ENCODE measurements at places on chromosomes 1 and 21. TPM values are rescaled to one million over a fixed set of nuclear protein-coding genes. Genes with fewer than 3 reads are reported as not detected.

- DNase-seq: no peak
- H3K27ac ChIP-seq: no peak overlapping the region
- H3K4me1 ChIP-seq: no peaks in the 10 kb centered on the region
- no peaks in the 10 kb centered on the region for H3K27me3 ChIP-seq
Measured at GRCh38 chr1:70542030-70542429, 131.0 kb downstream of the CTH start.

DNA sequence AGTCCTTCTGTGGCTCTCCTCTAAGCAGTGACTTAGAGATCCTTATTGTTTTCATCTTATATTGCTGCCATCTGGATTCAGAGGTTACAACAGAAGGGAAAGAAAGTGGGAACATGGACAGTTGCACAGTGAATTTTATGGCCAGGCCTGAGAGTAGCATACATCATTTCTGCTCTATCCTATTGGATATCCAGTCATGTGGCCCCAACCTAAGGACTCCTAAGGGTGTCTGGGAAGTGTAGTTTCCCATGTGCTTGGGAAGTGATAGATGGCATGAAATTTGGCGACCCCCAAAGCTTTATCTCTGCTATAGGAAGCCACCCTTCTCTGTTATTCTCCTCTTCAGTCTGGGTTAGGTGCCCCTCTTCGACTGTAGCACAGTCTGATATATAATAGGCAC, 51.9 kb downstream of the CDC7 start:
- H3K27ac ChIP-seq: no peak overlapping the region
- no peaks in the 10 kb centered on the region for H3K36me3 ChIP-seq
- H3K4me1 ChIP-seq: peaks cover 93% of the 10 kb centered on the region
- H3K4me3 ChIP-seq: no peak overlapping the region
- DNase-seq: no peak

GRCh38 chr1:67605209-67605780, 79.7 kb upstream of the GADD45A start:
- H3K4me1 ChIP-seq: no peaks in the 10 kb centered on the region
- no peaks in the 10 kb centered on the region for H3K27me3 ChIP-seq
- DNase-seq: no peak
- H3K27ac ChIP-seq: no peak overlapping the region
- H3K36me3 ChIP-seq: no peaks in the 10 kb centered on the region

- no peaks in the 10 kb centered on the region for H3K4me1 ChIP-seq
- DNase-seq: no peak
- no peaks in the 10 kb centered on the region for H3K27me3 ChIP-seq
- H3K27ac ChIP-seq: no peak overlapping the region
- no peak overlapping the region for H3K4me3 ChIP-seq
Measured at GRCh38 chr1:215895276-215895675, 328.2 kb downstream of the KCTD3 start.

DNA sequence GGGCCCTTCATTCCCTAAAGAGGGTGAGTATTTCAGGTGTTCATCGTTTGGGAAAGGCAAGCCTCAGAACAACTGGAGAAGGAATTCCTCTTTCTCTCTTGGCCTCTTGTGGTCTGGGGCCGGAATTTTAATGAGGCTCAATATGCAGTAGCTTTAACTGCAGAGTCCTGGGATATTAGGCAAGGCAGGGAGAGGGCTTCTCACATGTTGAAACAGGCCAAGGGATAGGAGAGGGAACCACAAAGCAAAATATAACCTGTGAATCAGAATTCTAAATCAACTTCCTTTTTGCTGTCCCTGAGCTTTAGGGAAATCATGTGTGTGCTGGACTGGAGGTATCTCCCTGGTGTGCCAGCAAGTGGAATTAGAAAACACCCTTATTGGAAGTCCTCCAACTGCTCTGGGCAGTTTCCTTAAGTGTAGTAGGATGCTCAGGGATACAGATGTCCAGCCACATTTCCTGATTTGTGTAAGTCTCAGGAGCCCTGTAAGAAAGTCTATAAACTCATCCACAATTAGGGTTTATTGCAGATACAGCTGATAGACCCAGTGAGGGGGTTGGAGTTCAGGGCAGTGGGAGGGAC, 215.8 kb upstream of the ZRANB2 start:
- H3K27ac ChIP-seq: no peak overlapping the region
- no peak overlapping the region for H3K4me3 ChIP-seq
- no peaks in the 10 kb centered on the region for H3K36me3 ChIP-seq
- H3K27me3 ChIP-seq: no peaks in the 10 kb centered on the region

GRCh38 chr1:203461717-203462116, 13.9 kb upstream of the PRELP start:
- DNase-seq: no peak
- H3K27me3 ChIP-seq: no peaks in the 10 kb centered on the region
- H3K36me3 ChIP-seq: no peaks in the 10 kb centered on the region
- no peaks in the 10 kb centered on the region for H3K4me1 ChIP-seq

- H3K4me3 ChIP-seq: no peak overlapping the region
- no peaks in the 10 kb centered on the region for H3K36me3 ChIP-seq
- H3K4me1 ChIP-seq: no peaks in the 10 kb centered on the region
- H3K27me3 ChIP-seq: no peaks in the 10 kb centered on the region
- no peak overlapping the region for H3K27ac ChIP-seq
Measured at GRCh38 chr21:28439788-28440187, 552.9 kb downstream of the LTN1 start.

DNA sequence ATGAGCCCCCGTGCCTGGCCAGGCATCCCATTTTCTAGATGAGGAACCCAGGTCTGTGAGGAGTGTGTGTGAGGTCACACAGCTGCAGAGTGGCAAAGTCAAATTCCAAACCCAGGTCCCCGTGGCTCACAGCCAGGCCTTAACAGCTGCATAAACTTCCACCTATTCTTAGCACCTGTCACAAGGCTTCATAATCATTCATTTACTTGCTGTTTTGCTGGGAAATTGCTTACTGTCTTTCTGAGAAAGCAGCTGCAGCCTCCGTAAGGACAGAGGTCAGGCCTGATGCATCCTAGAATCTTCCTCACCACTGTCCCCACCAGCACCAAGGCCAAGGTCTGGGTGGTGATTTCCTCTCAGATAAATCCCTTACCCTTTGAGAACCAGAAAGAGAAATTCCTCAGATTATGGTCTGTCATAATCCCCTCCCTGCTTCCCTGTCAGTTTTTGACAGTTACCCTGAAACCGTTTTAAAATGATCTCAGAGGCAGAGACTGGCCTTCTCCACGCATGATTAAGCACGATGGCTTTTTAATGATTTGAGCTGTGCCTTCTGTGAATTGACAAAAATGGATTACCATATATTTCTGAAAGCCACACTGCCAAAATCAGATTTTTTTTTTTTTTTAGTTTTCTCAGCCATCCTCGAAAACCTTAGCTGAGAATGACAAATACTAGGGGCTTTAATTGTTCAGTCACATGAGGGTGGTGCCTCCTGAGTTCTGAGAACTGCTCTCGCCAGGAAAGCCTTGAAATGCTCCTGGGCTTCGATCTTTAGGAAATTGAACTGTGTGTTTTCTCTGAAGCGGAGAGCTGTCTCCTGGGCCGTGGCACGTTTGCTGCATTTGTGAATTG, 70.0 kb upstream of the SELENON start:
- no peaks in the 10 kb centered on the region for H3K27me3 ChIP-seq
- peaks cover 54% of the 10 kb centered on the region for H3K4me1 ChIP-seq
- H3K4me3 ChIP-seq: no peak overlapping the region
- no peaks in the 10 kb centered on the region for H3K36me3 ChIP-seq
- DNase-seq: no peak

DNA sequence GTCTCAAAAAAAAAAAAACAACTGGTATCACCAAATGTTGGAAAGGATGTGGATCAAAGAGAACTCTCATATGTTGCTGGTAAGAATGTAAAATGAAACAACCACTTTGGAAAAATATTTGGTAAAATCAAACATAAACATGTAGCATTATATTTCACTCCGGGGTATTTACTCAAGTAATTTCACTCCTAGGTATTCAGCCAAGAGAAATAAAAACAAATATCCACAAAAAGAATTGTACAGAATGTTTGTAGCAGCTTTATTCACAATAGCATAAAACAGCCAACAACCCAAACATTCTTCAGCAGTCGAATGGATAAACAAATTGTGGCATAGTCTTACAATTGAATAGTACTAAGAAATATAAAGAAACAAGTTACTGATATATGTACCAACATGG, 32.4 kb upstream of the ZSWIM5 start:
- H3K4me1 ChIP-seq: no peaks in the 10 kb centered on the region
- no peaks in the 10 kb centered on the region for H3K27me3 ChIP-seq
- H3K27ac ChIP-seq: no peak overlapping the region
- no peak overlapping the region for H3K4me3 ChIP-seq
- no peak for DNase-seq

GRCh38 chr21:36608041-36608896, 90.6 kb upstream of the SIM2 start:
- no peak overlapping the region for H3K4me3 ChIP-seq
- H3K36me3 ChIP-seq: no peaks in the 10 kb centered on the region
- no peaks in the 10 kb centered on the region for H3K27me3 ChIP-seq
- H3K27ac ChIP-seq: no peak overlapping the region

GRCh38 chr1:221776495-221777301, 34.8 kb upstream of the DUSP10 start:
- H3K4me1 ChIP-seq: peaks cover 42% of the 10 kb centered on the region
- H3K27ac ChIP-seq: no peak overlapping the region
- H3K36me3 ChIP-seq: no peaks in the 10 kb centered on the region
- no peak for DNase-seq

GRCh38 chr1:6601049-6601922, 1.4 kb downstream of the KLHL21 start:
- peak overlapping the region; percentile 81 for H3K4me3 ChIP-seq
- peak; percentile 60 for DNase-seq
- peaks cover 50% of the 10 kb centered on the region for H3K4me1 ChIP-seq
- H3K36me3 ChIP-seq: peaks cover 19% of the 10 kb centered on the region
- H3K27me3 ChIP-seq: no peaks in the 10 kb centered on the region

DNA sequence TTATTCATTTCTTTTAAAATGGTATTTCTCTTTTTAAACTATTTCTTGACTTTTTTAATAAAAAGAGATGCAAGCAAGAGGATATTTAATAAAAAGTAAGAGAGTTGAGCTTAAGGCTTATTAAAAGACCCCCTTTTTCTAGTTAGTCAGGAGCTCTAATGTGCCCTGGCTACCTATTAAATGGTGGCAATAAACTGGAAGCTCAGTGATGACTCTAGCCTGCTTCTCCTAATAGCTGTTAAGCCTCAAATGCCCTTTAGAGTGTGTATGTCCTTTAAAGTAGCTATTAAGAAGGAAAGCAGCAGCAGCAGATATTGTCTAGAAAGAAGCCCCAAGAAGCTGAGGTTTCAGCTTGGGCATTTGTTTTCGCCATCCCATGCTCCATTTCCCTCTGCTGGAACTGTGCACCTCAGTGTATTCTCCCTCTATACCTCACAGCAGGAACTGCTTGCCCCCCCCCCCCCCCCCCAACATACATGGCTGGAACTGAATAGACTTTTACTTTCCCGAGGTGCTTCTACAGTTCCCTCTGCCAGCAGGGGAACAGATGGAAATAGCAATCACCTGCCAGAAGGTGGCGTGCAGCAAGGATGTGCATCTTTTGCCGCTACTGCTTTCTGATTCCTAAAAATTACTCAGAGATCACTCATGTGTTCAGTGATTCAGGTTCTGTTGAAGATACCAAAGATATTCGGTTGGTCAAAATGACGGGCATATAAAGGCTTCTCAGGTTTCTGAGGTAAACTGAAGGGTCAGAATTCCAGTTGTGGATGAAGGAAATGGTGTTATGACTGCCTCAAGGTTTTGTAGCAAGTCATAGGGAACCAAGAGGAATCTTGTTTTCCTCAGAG, 2.5 kb downstream of the RGS4 start:
- H3K36me3 ChIP-seq: no peaks in the 10 kb centered on the region
- DNase-seq: peak; percentile 48
- no peak overlapping the region for H3K4me3 ChIP-seq
- peaks cover 5% of the 10 kb centered on the region for H3K27me3 ChIP-seq
- no peaks in the 10 kb centered on the region for H3K4me1 ChIP-seq

DNA sequence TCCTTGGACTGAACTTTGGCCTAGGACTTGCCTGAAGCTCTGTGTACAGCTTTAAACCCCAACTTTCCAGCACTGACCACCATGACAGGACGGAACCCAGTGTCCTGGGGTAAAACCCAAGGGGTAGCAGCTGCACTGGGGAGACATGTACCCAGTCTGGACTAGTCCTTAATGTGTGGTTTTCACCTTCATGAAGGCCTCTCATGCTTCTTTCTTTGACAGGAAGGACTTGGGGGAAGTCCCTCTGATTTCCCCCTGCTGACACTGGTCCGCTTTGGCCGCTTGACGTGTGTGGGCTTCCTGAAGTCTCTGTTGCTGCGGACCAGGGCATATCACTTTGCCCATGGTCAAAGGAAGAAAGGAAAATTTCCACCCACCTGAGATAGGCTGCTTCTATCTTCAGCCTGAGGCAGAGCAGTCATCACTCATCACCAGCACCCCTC, 66.3 kb upstream of the PRDX6 start:
- peaks cover 21% of the 10 kb centered on the region for H3K4me1 ChIP-seq
- no peaks in the 10 kb centered on the region for H3K36me3 ChIP-seq
- H3K4me3 ChIP-seq: no peak overlapping the region
- no peak for DNase-seq
- H3K27ac ChIP-seq: no peak overlapping the region
- no peaks in the 10 kb centered on the region for H3K27me3 ChIP-seq

DNA sequence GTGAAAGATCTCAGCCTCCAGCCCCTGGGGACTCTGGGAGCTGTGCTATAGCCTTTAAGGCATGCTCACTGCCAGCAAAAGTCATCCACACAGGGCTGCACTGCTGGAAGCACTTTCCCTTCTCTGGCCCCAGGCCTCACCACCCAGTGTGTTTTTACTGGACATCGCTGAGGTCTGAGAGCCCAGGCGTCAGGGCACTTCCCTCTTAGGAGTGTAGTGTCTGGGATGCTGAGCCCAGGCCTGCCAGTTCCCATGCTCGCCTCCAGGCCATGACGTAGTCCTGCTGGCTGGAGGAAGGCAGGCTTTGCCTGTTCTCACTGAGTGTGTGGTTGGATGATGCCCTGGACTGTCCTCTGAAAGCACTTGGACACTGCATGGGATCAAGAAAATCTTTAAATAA, 101.2 kb downstream of the GDAP2 start:
- no peak overlapping the region for H3K4me3 ChIP-seq
- no peak overlapping the region for H3K27ac ChIP-seq
- no peak for DNase-seq
- no peaks in the 10 kb centered on the region for H3K4me1 ChIP-seq

GRCh38 chr1:35555601-35556477, 1.4 kb downstream of the KIAA0319L start:
- H3K4me1 ChIP-seq: peaks cover 31% of the 10 kb centered on the region
- H3K27me3 ChIP-seq: no peaks in the 10 kb centered on the region
- peak overlapping the region; percentile 83 for H3K27ac ChIP-seq
- no peak for DNase-seq
- H3K36me3 ChIP-seq: peaks cover 11% of the 10 kb centered on the region

Gene PIK3R3
- 4.3 TPM for total RNA-seq

Gene NR1I3
- not detected for total RNA-seq

Gene DIRAS3
- 0.28 TPM for total RNA-seq

Gene ASAP3
- 0.78 TPM for total RNA-seq

Gene NUCKS1
- 162 TPM for total RNA-seq

Gene DCST1
- total RNA-seq: not detected

Gene NMNAT2
- not detected for total RNA-seq

Gene PHTF1
- 17.8 TPM for total RNA-seq

Gene CHIT1
- total RNA-seq: not detected

Data from CD8-positive, alpha-beta memory T cell (primary cell).